ENCODE measurements at places on chromosomes 7 and 10.

DNA sequence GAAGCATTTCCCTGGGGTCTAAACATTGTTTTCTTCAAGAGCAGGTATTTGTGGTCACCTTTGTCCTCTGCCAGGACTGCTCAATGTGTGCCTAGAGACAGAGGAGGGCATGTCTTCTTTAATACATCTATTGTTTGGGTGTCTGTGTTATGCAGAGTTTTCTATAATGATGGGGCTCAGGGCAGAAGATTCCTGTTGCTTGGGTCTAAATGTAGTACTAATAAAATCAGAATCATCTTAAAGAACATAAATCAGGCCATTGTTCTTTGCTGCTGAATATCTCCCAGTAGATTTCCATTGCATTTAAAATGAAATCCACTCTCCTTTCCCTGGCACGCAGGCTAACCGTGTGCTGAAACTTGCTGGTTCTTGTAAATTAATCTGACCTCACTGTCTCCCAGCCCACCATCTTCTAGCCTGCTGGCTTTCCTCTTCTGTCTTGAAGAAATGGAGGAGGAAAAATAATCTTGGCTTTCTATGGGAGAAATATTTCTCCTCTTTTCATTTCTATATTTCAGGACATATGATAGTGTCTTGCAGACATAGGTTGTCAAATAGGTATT, 1396.8 kb downstream of the GATA3 start:
- DNase-seq = no peak

DNA sequence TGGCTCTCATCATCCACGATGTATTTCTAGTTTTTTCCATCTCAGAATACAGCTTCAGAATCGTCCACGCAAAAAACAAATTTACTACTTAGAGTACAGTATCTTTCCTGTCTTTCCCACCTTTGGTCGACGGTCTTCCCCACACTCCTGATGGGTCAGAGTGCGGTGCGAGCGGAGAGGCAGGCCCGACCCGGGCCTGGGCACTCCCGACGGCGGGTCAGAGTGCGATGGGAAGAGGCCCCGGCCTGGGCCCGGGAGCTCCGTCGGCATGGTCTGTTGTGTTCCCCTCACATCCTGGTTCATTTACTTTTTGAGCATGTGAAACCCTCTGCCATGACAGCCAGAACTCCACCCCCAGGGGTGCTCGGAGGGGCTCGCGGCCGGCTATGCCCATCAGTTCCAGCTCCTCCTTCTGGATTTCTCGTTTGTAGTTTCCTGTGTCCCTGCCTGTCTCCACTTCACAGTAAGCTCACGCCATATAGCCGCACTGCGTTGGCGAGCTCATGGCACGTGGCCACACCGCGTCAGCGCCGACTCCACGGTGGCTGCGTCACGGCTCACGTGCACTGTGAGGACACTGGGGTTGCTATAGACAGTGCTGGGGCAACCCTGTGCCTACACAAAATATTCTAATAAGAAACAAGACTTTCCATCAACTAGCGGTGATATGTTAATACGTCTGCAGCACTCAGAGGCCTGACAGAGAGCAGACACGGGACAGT, 7.8 kb downstream of the COX19 start:
- no peak for DNase-seq

DNA sequence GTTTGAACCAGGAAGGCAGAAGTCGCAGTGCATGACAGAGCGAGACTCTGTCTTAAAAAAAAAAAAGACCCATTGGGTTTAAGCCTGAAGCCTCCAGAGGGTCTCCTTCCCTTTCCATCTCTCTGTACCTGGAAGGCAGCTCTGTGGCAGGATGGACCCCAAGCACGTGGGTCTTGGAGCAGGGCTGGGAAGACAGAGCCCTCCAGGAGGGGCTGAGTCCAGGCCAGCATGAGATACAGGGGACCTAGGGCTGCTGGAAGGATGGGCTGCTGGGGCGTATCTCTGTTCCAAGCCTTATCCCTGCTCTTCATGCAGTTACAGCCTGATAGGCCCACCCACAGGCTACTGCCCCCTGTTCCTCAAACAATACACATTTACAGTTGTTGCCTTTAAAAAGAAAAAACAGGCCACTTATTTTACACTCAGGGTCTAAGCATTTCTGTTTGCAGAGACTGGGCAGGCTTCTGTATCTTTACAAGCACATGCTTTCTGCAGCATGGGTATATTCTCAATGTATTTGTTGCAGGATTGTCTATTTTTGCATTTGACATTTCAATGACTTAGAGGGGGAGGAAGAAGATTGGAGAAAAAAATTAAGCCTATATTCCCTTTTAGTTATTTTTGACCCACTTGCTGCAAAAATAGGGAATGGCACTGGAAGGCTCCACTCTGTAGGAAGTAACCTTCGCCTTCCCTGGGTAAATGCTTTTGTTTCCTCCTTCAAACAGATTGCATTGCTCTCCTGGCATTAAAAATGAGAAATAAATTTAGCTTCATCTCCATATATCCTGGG, 60.1 kb downstream of the FAM171A1 start:
- no peak for DNase-seq

DNA sequence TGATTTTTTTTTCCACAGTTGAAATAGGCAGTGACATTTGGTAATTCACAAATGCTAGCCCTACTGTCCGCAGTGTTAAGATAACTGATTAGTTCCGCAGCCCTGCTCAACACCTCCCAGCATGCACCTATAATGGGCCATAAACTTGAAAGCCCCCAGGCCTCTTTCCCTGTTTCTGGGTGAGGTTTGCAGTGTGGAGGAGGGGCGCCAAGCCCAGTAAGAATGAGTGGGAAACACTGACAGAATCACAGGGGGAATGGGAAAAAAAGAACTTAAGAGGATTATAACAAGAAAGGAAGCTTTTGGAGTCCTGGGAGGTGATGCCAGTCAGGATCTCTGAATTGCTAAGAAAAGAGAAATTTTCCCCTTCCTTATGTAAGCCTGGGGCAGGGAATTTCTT, 39.6 kb upstream of the SP8 start:
- DNase-seq = no peak

GRCh38 chr7:13179775-13180523, 492.5 kb downstream of the ARL4A start:
- DNase-seq = no peak

- DNase-seq = peak; percentile 87
These were observed 51.2 kb upstream of the LAMB4 start for GRCh38 chr7:108181073-108181985.

DNA sequence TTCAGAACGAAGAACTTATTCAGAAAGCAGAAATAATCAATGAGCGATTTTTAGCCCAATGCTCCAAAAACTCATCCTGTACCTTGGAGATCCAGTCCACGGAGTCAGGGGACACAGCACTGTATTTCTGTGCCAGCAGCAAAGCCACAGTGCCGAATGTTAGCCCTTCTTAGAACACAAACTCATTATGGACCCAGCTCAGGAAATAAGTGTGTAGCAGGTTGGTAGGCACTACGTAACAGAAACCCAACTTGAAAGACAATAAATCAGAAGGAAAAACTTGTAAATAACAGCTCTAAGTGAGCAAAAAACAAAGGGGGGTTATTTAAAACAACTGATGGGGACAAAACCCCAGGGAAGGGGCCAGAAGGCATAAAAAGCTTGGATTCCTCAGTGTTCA, 112.0 kb upstream of the PRSS1 start:
- DNase-seq = no peak

- no peak for DNase-seq
These were observed 8.8 kb upstream of the ZNF248 start for GRCh38 chr10:37865957-37866803.

- no peak for DNase-seq
These were observed 603 bp upstream of the TWIST1 start for GRCh38 chr7:19117870-19118608.

DNA sequence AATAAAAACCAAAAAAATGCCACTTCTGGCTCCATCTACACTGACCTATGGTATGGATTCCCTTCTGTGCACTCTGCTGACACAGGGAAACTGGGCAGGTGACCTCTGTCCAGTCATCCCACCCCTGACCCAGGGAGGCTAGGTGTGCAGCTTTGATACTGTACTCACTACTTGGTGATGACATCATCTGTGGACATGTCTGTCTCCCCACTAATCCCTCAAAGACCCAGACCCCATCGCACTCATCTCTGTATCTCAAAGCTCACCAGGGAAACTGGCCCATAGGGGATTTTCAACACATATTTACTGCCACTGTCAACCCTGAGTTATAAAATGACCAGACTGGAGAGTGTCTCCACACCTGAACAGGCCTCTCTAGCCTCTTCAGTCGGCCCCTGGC, 10.6 kb downstream of the SGMS1 start:
- DNase-seq = no peak
